Right ventricle myocardium inferior (tissue), 1 donor: ENCODE measurements at places on chromosomes 4 and X. TPM values are rescaled to one million over a fixed set of nuclear protein-coding genes. Genes with fewer than 3 reads are reported as not detected.

Gene PDE6B
- total RNA-seq = 1.7 TPM

Gene TKTL2
- not detected for total RNA-seq

DNA sequence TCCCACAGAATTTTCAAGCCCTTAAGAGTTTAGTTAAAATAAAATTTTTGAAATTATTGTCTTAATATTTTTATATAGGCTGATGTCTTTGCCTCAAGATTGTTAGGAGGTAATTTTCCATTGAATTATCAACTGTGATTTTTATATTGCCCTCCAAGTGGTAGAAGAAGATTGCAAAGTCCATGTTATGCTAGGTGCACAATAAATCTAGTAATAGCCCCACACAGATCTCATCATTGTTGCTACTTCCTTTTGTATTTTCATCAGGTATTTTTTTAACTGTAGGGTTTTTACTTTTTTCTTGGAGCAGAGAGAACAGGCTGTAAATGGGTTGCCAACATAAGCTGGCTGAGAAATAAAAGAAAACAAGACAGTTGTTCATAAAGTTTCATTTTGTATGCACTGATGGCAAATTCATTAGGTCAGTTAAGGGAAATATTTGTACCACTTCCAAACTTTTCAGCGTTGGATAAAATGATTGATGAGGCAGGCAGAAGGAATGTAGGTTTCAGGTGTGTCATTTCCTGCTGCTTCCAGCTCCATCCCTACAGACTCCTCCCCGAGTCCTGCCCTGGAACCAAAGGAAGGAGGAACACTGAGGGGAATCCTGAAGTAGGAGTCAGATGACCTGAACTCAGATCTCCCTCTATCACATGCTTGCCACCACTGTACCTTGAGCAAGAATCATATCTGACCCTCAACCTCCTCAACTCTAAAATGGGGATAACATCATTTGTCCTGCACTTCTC lies 105.5 kb downstream of the PRRG1 start:
- no peak for DNase-seq

- no peak for DNase-seq
Observed at GRCh38 chrX:68288127-68288526, 145.2 kb downstream of the OPHN1 start.

- no peak for DNase-seq
Observed at GRCh38 chrX:12080265-12080664, 58.0 kb upstream of the FRMPD4 start.

GRCh38 chr4:173573286-173573685 lies 43.3 kb upstream of the HAND2 start:
- no peak for DNase-seq

DNA sequence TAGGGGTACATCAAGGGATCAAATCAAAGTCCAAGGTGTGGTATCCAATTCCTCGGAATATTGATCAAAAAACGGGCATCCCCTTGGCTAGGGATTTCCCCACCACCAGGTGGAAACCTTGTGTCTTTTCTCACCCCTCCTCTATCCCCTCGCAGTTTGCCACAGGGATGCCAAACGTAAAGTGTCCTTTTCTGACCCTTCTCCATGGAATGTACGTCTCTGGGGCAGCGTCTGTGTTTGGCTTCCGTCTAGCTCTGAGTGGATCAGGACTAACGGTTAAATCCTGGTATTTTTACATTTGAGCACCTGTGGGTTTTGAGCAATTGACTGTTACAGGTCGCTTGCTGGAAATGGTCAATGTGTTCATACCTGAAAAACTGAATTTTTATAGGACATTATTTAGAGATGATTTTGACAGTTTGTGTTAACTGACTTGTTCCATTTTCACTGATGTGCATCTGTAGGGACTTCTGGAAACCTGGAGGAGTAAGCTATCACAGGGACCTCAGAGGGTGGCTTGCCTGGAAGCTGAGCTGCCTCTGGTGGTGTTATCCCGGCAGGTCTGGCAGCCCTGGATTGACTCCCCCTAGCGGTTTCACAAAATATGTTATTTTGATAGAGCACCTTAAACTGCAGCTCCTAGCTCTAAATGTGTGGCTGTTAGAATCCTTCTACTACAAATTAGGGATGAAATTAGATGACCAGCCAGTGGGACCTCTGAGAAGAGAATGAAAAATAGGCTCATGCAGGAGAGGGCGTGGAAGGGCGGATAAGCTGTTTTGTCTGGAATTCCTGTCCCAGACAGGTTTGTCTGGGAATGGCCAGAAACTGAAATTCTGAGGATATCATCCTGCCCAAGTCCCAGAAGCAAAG lies 8.8 kb upstream of the MGST2 start:
- DNase-seq = no peak
